ENCODE measurements at places on chromosomes 1 and 21. TPM values are rescaled to one million over a fixed set of nuclear protein-coding genes. Genes with fewer than 3 reads are reported as not detected.

The HSPG2 gene
- total RNA-seq, result 82.3 TPM

The DCST2 gene
- not detected for total RNA-seq

The ARHGEF19 gene
- 7.9 TPM for total RNA-seq

The HLX gene
- 15.4 TPM for total RNA-seq

DNA sequence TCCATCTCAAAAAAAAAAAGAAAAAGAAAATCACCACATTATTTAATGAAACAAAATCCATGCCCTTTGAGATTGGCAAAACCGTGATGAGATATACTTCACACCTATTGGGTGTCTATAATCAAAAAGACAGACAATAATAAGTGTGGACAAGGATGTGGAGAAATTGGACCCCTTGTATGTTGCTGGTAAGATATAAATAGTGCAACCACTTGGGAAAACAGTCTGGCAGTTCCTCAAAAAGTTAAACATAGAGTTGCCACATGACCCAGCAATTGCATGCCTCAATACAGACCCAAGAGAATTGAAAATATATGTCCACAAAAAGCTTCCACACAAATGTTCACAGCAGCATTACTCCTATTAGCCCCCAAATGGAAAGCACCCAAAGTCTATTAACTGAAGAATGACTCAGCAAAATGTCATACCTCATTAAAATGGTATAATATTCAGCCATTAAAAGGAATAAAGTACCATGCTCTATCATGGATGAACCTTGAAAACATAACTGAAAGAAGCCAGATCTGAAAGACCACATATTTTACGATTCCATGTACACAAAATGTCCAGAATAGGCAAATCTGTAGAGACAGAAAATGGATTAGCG lies 24.3 kb downstream of the LMOD1 start:
- no peaks in the 10 kb centered on the region for H3K27me3 ChIP-seq
- no peak for DNase-seq
- no peak overlapping the region for H3K4me3 ChIP-seq
- H3K4me1 ChIP-seq, result peaks cover 18% of the 10 kb centered on the region

DNA sequence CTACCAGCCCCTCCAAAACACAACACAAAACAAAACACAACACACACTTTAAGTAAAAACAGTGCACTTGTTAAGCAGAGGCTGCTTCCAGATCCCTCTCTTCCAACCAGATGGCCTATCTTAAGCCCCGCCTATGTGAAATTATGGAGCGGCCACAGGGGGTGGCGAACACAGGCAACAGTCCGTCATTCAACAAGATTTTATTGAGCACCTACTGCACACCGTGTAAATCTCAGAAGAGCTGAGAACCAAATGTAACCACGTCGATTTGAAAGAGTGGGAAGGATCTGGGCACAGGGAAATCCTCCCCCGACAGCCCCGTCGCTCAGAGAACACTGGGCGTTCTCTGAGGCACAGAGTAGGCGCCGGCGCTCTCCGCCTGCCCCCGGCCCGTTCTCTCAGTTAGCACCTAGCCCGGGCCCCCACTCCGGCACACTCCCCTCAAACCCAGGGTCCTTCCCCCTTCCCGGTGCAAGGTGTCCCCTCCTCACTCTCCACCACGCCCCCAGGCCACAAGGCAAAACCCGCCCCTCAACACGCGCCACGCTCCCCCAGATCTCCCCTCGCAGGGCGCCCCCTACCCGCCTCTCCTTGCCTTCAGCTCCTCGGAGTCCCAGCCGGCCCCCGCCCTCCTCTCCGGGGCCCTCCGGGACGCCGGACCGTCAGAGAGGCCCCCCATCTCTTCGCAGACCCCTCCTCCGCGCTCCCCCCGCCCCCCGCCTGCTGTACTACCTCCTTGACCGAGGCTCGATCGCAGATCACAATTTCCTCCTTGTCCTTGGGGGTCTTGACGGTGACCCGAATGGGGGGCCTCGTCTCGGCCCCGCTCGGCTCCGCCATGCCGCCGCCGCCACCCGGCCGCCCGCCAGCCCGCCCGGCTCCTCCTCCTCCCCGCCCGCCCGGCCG lies 483 bp downstream of the UBQLN4 start:
- peaks cover 5% of the 10 kb centered on the region for H3K4me1 ChIP-seq
- H3K4me3 ChIP-seq, result peak overlapping the region; percentile 77
- H3K27me3 ChIP-seq, result no peaks in the 10 kb centered on the region
- peak; percentile 80 for DNase-seq

DNA sequence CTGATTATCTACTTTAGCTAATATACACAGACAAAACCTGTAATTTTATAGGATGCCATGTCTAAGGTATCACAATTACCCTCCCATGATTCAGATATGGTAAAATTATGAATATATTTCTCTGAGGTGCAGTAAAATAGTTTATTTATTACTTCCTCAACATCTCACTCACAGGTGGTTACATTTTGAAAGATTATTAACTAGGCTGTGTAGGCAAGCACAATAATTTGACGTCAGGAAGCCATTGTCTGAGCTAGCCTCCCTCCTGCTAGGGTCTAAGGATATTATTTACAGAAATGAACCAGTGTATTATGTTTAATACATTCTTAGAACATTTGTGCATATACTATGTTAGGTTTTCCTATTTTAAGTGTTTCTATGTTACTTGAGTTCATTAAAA lies 69.9 kb upstream of the ADGRL2 start:
- H3K4me3 ChIP-seq, result no peak overlapping the region
- no peak overlapping the region for H3K27ac ChIP-seq
- no peak for DNase-seq
- H3K4me1 ChIP-seq, result no peaks in the 10 kb centered on the region
- no peaks in the 10 kb centered on the region for H3K27me3 ChIP-seq
- H3K36me3 ChIP-seq, result no peaks in the 10 kb centered on the region

GRCh38 chr1:29632806-29633615 lies 396.7 kb downstream of the PTPRU start:
- no peak overlapping the region for H3K4me3 ChIP-seq
- 0 out of 2 replicates have a peak, but pooled peaks cover 8% of the 10 kb centered on the region for H3K27me3 ChIP-seq
- peak; percentile 26 for DNase-seq
- H3K4me1 ChIP-seq, result peaks cover 3% of the 10 kb centered on the region
- no peak overlapping the region for H3K27ac ChIP-seq

- no peaks in the 10 kb centered on the region for H3K27me3 ChIP-seq
- H3K27ac ChIP-seq, result peak overlapping the region; percentile 75
- no peak overlapping the region for H3K4me3 ChIP-seq
- peak; percentile 75 for DNase-seq
- H3K36me3 ChIP-seq, result no peaks in the 10 kb centered on the region
Observed at GRCh38 chr1:246608616-246609376, 42.5 kb downstream of the CNST start.

- H3K4me1 ChIP-seq, result peaks cover 5% of the 10 kb centered on the region
- peaks cover 3% of the 10 kb centered on the region for H3K27me3 ChIP-seq
- no peak overlapping the region for H3K4me3 ChIP-seq
- no peak for DNase-seq
- no peak overlapping the region for H3K27ac ChIP-seq
- H3K36me3 ChIP-seq, result no peaks in the 10 kb centered on the region
Observed at GRCh38 chr1:12073796-12074195, 10.7 kb downstream of the TNFRSF8 start.
